ENCODE measurements at places on chromosomes 13 and 19.

GRCh38 chr13:97905517-97905916, 48.0 kb upstream of the IPO5 start:
- H3K36me3 ChIP-seq = no peaks in the 10 kb centered on the region
- H3K4me3 ChIP-seq = no peak overlapping the region
- H3K27ac ChIP-seq = no peak overlapping the region
- no peak for DNase-seq

GRCh38 chr13:27140060-27140459, 31.6 kb downstream of the USP12 start:
- no peaks in the 10 kb centered on the region for H3K36me3 ChIP-seq
- no peak overlapping the region for H3K4me3 ChIP-seq
- H3K4me1 ChIP-seq = no peaks in the 10 kb centered on the region
- no peak overlapping the region for H3K27ac ChIP-seq

DNA sequence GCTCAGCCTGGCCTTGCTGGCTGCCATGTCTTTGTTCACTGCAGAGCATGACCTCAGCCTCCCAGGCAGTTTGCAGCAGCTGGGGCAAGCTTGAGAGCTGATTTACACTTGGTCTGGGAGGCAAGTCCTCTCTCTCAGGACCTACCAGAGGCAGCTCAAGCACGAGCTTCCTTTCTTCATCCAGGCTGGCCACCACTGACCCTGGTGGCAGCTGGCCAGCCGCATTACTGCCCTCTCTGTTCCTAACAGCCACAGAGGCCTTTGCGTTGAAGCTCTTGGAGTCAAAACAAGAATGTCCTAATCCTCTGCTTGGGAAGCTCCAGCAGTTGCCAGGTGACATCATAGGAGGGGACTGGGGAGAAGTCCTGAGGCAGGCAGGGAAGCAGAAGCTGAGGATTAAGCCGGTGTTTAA, 85.7 kb downstream of the NUFIP1 start:
- H3K36me3 ChIP-seq = no peaks in the 10 kb centered on the region
- no peak for DNase-seq
- no peak overlapping the region for H3K4me3 ChIP-seq
- no peaks in the 10 kb centered on the region for H3K4me1 ChIP-seq
- H3K27ac ChIP-seq = no peak overlapping the region

GRCh38 chr13:51727634-51728274, 76.2 kb downstream of the DHRS12 start:
- DNase-seq = no peak
- H3K27me3 ChIP-seq = no peaks in the 10 kb centered on the region
- H3K4me1 ChIP-seq = peaks cover 6% of the 10 kb centered on the region
- peaks cover 47% of the 10 kb centered on the region for H3K36me3 ChIP-seq
- H3K27ac ChIP-seq = no peak overlapping the region

- peaks cover 15% of the 10 kb centered on the region for H3K4me1 ChIP-seq
- H3K4me3 ChIP-seq = no peak overlapping the region
- no peaks in the 10 kb centered on the region for H3K27me3 ChIP-seq
- no peak overlapping the region for H3K27ac ChIP-seq
- no peak for DNase-seq
These were observed 3.8 kb upstream of the SLC25A42 start for GRCh38 chr19:19059837-19060611.

- H3K4me1 ChIP-seq = peaks cover 12% of the 10 kb centered on the region
- no peak overlapping the region for H3K4me3 ChIP-seq
- H3K36me3 ChIP-seq = no peaks in the 10 kb centered on the region
- H3K27ac ChIP-seq = no peak overlapping the region
These were observed 156.6 kb downstream of the TM9SF2 start for GRCh38 chr13:99657848-99658260.

- H3K27me3 ChIP-seq = no peaks in the 10 kb centered on the region
- no peak for DNase-seq
- H3K4me1 ChIP-seq = no peaks in the 10 kb centered on the region
- no peak overlapping the region for H3K4me3 ChIP-seq
- H3K36me3 ChIP-seq = no peaks in the 10 kb centered on the region
These were observed 62.7 kb downstream of the CRYL1 start for GRCh38 chr13:20462921-20463320.

- H3K27ac ChIP-seq = no peak overlapping the region
- H3K4me1 ChIP-seq = no peaks in the 10 kb centered on the region
- no peaks in the 10 kb centered on the region for H3K36me3 ChIP-seq
- no peaks in the 10 kb centered on the region for H3K27me3 ChIP-seq
- no peak for DNase-seq
These were observed 394.2 kb downstream of the ITGBL1 start for GRCh38 chr13:101846701-101847100.
